ENCODE measurements at places on chromosomes 4 and X. TPM values are rescaled to one million over a fixed set of nuclear protein-coding genes. Genes with fewer than 3 reads are reported as not detected.

The ZNF41 gene
- 13.2 TPM for total RNA-seq

The PDZD11 gene
- total RNA-seq = 21.4 TPM

The GAGE2A gene
- not detected for total RNA-seq

The GUF1 gene
- total RNA-seq = 16.4 TPM

The SMIM10L2A gene
- 0.04 TPM for total RNA-seq
